MCF 10A (cell line): ENCODE measurements at places on chromosomes 13 and 19.

GRCh38 chr13:41428155-41428554 lies 29.2 kb upstream of the RGCC start:
- H3K36me3 ChIP-seq, result no peaks in the 10 kb centered on the region
- no peak overlapping the region for H3K4me3 ChIP-seq
- H3K27me3 ChIP-seq, result no peaks in the 10 kb centered on the region
- no peaks in the 10 kb centered on the region for H3K4me1 ChIP-seq
- no peak for DNase-seq

DNA sequence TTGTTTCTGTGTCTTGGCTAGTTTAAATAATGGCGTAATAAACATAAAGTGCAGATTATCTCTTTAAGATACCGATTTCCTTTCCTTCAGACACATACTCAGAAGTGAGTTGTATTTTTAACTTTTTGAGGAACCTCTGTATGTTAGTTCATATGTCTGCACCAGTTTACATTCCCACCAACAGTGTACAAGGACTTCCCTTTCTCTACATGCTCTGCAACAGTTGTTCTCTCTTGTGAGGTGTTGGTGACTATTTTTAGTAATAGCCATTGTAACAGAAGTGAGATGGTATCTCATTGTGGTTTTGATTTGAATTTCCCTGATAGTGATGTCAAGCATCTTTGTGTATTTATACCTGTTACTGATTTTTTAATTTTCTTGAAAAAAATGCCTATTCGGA lies 418.6 kb downstream of the UQCRFS1 start:
- no peak for DNase-seq
- H3K36me3 ChIP-seq, result no peaks in the 10 kb centered on the region
- no peaks in the 10 kb centered on the region for H3K27me3 ChIP-seq
- no peak overlapping the region for H3K27ac ChIP-seq

- H3K27ac ChIP-seq, result no peak overlapping the region
- no peak for DNase-seq
- peaks cover 11% of the 10 kb centered on the region for H3K4me1 ChIP-seq
- peak overlapping the region; percentile 77 for H3K4me3 ChIP-seq
- H3K36me3 ChIP-seq, result no peaks in the 10 kb centered on the region
- no peaks in the 10 kb centered on the region for H3K27me3 ChIP-seq
Observed at GRCh38 chr19:29812080-29812880, 489 bp downstream of the CCNE1 start.

GRCh38 chr13:28751175-28751960 lies 32.6 kb upstream of the SLC46A3 start:
- no peak overlapping the region for H3K27ac ChIP-seq
- peak; percentile 43 for DNase-seq
- peaks cover 15% of the 10 kb centered on the region for H3K4me1 ChIP-seq
- H3K36me3 ChIP-seq, result peaks cover 6% of the 10 kb centered on the region
- H3K27me3 ChIP-seq, result no peaks in the 10 kb centered on the region
